ENCODE measurements at places on chromosomes 12 and 14. TPM values are rescaled to one million over a fixed set of nuclear protein-coding genes. Genes with fewer than 3 reads are reported as not detected.

DNA sequence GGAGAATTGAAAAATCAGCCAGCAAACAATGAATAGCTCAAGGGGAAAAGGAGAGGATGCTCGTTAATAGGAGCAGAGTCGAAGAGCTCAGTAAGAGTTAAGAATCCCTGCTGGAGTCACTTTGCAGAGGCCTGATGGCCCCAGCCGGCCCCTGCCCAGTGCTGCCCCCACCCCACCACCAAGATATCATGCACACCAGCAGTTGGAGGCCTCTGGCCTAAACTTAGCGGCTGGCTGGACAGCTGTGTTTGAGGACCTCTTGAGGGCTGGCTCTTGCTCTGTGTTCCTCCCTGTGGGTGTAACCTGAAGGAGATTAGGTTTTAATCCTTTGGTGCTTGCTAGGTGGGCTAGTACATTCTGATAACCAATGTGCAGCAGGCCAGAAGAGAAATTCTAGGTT is 142.0 kb downstream of the PLXNC1 start:
- DNase-seq = no peak

GRCh38 chr14:88003425-88003824 is 1.5 kb upstream of the GPR65 start:
- DNase-seq = no peak

The C12orf56 gene
- total RNA-seq = 0.95 TPM

The MMAB gene
- 15.9 TPM for total RNA-seq

The SLC5A8 gene
- total RNA-seq = 0.42 TPM

The PLEKHH1 gene
- 5.1 TPM for total RNA-seq
